ENCODE measurements at places on chromosomes 13 and 19.

DNA sequence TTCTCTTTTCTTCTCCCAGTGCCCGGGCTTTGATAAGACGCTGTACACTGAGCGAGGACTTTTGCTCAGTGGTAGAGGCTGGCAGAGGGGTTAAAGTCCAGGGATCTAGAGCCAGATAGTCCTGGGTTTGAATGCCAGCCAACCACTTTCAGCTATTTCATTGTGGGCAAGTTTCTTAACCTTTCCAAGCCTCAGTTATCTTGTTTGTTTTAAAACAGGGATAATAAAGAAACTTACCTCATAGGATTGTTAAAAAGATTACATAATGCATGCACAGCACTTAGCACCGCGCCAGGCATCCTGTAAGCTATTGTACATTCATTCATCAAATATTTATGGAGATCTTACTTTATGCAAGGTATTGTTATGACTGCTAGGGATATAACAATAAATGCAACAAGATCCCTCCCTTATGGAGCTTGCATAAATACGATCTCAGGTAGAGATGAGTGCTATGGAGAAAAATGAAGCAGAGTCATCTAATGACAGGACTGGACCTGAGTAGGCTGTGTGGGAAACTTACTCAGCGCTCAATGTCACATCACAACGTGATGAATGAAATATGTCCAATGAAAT lies 70.8 kb downstream of the LNX2 start:
- DNase-seq = no peak

GRCh38 chr19:16778796-16779411 lies 50.3 kb upstream of the SIN3B start:
- peak; percentile 84 for DNase-seq

DNA sequence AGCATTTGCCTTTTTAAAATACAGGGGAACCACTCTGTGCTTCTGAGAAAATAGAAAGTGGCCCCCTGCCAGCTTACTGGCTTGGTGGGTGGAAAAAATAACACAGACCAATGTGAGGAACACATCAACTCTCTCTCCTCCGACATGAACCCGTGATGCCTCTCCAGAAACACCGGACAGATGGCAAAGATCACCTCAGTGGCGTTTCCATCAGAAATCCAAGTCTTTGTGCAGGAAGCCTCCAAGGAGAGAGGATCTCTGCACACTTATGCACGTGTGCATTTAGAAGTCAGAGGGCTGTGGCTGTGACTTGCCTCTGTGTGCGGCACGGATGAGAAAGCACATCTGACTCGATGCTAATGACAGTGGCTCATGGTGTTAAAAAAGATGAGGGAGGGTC lies 112.3 kb upstream of the KLF12 start:
- peak; percentile 12 for DNase-seq

DNA sequence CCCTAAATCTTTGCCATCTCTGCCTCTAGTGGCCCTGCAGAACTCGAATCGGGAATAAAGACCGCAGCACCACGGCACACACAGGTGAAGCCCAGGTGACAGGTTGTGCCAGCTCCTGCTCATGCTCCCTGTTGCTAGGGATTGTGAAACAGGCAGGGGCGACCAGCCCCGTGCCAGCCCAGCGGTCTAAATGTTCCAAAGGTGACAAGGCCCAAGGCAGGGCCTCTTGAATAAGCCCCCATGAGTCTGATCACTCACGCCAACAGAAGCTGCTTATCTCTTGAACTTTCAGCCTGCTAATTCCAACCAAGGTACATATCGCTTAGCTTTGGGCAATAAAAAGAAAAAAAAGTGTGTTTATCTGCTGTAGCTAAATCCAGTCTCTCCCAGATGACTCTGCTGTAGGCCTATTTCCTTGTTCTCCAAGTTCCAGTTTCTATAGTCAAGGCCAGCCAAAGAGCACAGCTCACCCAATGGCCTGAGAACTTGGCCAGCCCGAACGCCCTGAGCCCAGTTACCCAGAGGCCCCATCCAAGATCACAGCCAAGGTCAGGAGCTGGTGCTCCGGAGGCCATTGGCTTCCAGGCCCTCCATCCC lies 191.1 kb upstream of the GPR12 start:
- DNase-seq = no peak

GRCh38 chr19:50906217-50906616 lies 5.0 kb downstream of the KLK4 start:
- DNase-seq = no peak

Measured in AG08395 (cell line).